Gastrocnemius medialis (tissue), 4 donors: ENCODE measurements at places on chromosomes 6 and 20.

- DNase-seq = no peak
Measured at GRCh38 chr20:24964506-24964840, 15.4 kb downstream of the CST7 start.

GRCh38 chr20:46967646-46968045 is 73.0 kb downstream of the EYA2 start:
- no peak for DNase-seq

- DNase-seq = no peak
Measured at GRCh38 chr6:15751721-15752350, 89.0 kb upstream of the DTNBP1 start.

DNA sequence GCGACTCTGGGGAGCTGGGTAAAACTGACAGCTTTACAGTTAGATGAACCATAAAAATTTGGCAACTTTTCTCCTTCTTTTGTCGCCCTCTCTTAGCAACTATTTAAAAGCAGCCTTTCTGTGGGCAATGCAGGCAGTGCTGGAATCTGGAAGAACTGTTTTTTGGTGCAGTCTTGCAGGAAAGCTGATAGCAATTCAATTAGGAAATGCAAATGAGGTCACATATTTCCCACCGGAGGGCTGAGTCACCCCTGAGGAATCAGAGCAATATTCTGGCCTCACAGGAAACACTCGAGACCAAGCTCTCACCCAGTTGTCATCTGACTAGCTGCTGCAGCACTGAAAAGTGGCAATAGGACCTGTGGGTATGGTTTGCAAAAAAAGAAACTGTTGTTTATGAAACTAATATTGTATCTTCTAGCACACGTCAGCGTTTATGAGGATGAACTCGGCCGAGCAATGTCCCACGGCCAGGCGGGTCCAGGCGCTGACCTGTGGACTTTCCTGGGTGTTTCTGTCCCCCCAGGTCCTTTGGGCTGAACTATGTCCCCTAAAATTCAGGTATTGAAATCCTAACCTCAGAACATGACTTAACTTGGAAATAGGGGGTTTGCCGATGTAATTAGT is 312.3 kb downstream of the TAF4 start:
- DNase-seq = no peak

DNA sequence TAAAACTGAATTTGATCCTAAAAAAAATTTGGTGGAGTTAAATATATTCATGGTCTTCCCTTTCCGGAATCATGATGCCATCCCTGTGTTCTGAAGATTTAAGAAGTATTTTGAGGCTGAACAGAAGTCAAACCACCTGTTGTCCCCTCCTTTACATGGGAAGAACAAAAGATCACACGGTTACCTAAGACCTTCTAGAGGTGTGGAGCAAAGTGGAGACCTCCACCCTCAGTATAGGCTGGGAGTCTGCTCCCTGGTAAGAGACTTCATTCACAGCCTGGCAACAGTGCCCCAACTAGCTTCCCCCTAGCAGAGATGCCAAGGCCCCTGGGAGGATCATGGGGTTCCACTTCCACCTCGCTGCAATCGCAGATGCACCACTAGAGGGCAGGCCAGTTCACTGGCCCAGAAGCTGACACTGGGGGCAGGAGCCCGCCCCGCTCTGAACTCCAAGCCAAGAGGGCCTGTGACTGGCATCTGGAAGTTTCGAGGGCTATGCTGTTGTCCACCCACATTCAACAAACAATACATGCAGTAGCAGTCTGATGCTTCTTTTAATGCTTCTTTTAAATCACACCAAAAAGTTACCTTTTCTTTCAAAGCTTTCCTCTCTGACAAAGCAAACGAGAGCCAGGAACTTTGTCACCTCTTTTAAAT is 19.5 kb upstream of the UBE2J1 start:
- DNase-seq = peak; percentile 46

GRCh38 chr6:90530882-90531281 is 56.0 kb downstream of the MAP3K7 start:
- no peak for DNase-seq

- DNase-seq = no peak
Measured at GRCh38 chr6:17470202-17470937, 77.0 kb downstream of the CAP2 start.

GRCh38 chr20:49110767-49111694 is 64.9 kb downstream of the CSE1L start:
- DNase-seq = no peak

GRCh38 chr6:149060300-149060984 is 257.1 kb upstream of the TAB2 start:
- no peak for DNase-seq

GRCh38 chr20:57185188-57185743 is 81.2 kb downstream of the BMP7 start:
- DNase-seq = no peak

GRCh38 chr20:61251529-61252393 is at the start of gene CDH4:
Gene CDH4, plus strand, starts transcription at chr20:61252261.
- DNase-seq = no peak

- DNase-seq = no peak
Measured at GRCh38 chr6:86581833-86582232, 355.5 kb upstream of the HTR1E start.

- DNase-seq = no peak
Measured at GRCh38 chr6:9745966-9746365, 668.9 kb downstream of the TFAP2A start.

GRCh38 chr6:144639654-144640053 is 354.5 kb downstream of the UTRN start:
- DNase-seq = no peak
